ENCODE measurements at places on chromosomes 13 and 19.

GRCh38 chr19:52170863-52171320 lies 529 bp downstream of the ZNF836 start:
- DNase-seq: peak; percentile 4

GRCh38 chr19:5690955-5691821 lies 1.1 kb downstream of the RPL36 start:
- DNase-seq: peak; percentile 54

DNA sequence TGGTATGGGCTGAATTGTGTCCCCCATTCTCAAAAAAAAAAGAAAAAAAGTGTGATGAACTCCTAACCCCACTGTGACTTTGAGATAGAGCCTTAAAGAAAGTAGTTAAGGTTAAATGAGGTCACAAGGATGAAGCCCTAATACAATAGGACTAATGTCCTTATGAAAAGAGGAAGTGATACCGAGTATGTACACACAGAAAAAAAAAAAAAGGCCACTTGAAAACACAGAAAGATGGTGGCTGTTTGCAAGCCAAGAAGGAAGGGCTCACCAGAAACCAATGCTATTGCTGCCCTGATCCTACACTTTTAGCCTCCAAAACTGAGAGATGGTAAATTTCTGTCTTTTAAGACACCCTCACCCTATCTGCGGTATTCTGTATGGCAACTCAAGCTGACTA lies 955.6 kb downstream of the PCDH17 start:
- DNase-seq: no peak

DNA sequence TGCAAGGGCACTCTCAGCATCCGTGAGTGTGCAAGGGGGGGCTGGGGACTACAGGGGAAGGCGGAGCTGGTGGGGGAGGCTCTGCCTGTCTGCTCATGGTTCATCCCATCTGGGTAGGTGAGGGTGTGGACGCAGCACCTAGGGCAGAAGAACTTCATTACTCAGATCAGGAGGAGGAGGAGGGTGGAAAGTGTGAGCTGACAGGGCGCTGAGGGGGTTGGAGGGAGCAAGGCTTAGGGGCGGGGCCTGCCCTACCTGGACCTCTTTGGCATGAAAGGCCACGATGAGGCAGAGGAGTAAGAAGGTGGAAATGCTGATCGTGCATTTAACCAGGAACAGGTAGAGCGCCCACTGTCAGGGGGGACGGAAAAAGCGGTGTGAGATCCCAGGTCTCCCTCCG lies 4.5 kb downstream of the KCNN4 start:
- no peak for DNase-seq

- no peak for DNase-seq
Measured at GRCh38 chr13:45336025-45336800, 4.8 kb downstream of the TPT1 start.

DNA sequence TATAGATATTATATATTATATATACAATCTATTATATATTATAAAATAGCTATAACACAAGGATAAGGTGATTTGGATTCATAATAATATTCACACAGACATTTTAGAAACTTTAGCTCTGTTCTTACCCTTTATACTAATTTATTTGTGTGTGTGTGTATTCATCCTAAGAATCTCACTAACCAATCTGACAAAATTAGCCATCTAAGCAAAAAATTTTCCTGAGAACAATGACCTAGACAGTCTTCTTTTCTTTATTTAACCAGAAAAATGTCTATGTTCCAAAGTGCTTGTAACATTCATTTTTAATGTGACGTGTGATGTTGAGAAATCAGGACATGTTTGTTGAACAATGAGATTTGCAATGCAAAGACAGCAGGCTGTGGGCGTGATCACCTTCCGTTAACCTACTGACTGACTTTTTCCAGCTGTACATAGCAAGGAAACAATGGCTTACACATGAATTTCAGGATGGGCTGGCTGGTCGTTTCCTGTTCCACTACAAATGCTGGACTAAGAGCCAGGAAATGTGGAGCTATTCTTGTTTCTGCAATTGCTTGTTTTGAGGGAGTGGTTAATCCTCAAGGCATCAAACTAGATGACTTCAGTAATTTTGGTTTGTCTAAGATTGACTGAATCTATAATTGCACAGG lies 634.6 kb upstream of the ARGLU1 start:
- peak; percentile 47 for DNase-seq

GRCh38 chr19:57563547-57563946 lies 3.9 kb upstream of the ZNF550 start:
- no peak for DNase-seq

DNA sequence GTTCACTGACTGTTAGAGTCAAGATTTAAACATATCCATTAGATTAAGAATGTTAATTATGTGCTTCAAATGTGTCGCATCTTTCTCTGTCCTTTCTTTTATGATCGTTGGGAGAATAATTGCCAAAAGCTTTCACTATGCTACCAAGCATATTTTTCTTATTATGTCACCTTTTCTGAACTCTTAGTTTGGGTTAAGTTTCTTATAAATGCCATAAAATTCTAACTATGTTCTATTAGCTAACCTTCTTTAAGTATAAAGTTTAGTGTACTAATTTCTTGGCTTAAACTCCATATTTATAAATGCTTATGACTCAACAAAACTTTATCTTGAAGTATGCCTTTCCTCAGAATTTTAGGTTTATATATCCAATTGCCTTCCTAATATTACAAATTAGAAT lies 1759.4 kb downstream of the PCDH9 start:
- no peak for DNase-seq

DNA sequence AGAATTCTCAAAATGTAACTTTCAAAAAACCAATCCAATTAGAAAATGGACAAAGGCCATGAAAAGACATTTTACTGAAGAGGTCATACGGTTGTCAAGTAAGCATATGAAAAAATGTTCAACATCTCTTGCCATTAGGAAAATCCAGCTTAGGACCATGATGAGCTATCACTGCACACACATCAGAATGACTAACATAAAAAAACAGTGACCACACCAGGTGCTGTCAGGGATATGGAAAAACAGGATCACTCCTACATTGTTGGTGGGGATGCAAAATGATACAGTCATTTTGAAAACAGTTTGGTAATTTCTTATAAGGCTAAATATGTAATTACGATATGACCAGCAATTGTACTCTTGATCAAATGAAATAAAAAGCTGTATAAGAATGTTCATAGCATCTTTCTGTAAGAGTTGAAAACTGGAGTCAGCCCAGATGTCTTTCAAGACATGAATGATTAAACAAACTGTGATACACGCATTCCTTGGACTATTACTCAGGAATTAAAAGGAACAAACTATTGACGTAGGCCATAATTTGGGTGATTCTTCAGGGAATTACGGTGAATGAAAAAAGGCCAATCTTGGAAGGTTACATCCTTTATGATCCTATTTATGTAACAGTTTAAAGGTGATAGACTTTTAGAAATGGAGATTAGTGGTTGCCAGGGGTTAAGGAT lies 26.9 kb upstream of the RCBTB2 start:
- peak; percentile 21 for DNase-seq

DNA sequence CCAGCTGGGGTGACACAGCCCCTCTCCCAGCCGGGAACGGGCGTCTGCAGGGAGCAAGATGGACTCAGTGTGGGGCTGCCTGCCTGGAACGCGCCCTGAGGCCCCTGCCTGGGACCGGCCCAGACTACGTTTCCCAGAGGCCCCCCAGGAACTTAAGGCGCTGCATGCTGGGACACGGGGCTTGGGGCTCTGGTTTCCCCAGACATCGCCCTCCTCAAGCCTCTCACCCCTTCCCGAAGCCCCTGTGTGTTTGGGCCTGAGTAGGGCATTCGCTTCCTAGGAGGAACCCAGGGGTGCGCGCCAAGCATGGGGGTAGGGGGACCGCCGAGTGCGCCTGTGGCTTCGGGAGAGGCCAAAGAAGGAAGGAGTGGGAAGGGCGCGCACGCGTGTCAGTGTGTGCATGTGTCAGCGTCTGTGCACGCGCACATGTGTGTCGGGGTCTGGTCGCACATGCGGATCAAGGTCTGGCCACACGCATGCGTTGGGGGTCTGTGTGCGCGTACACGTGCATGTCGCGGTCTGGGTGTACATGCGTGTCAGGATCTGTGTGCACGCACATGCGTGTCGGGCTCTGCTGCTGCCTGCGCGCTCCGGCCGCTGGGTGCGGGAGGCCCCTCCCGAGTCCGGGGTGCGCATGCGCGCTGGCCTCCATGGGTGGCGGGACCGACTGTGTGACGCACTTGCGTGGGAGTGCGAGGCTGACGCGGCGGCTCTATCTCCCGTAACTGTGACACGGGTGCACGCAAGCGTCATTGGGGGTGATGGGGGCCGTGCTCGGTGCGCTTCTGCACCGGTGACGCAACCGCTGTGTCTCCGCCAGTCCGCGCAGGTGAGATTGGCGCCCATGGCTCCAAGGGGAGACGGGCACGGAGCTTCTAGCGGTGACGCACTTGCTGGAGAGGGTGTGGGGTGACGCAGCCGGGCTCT lies 16.2 kb downstream of the ZNF331 start:
- peak; percentile 71 for DNase-seq

- DNase-seq: no peak
Measured at GRCh38 chr13:81058211-81058915, 717.4 kb upstream of the SPRY2 start.

- no peak for DNase-seq
Measured at GRCh38 chr13:98313023-98313921, 136.2 kb upstream of the RNF113B start.

DNA sequence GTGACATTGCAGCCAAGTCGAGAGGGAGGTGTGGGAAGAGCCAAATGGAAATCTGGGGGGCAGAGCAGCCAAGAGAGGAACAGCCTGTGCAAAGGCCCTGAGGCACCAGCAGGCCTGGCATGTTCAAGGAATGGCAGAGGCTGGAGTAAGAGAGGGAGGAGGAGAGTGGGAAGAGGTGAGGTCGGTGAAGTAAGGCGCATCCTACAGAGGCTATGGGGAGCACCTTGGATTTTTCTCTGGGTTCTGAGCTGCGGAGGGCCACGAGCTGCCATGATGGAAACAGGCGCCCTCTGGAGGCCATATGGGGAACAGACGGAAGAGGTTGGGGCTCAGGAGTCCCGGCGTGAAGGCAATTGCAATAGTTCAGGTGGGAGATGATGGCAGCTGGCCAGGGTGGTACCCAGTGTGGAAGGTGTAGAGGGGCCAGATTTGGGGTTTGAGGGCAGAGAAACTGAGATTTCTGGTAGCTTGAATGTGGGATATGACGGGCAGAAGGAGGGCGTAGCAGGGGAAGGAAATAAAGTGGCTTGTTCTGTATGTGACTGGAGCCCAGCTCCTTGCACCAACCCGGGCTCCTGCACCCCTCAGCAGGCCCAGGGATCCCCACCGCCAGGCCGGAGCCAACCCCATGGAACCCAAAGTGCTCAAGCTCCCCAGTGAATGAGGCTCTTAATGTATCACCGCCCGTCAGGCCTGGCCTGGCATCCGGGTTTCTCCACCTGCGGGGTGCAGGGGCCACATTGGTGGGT lies 20.5 kb upstream of the STRN4 start:
- no peak for DNase-seq

- peak; percentile 82 for DNase-seq
Measured at GRCh38 chr19:46614114-46614722, 10.7 kb downstream of the PTGIR start.

DNA sequence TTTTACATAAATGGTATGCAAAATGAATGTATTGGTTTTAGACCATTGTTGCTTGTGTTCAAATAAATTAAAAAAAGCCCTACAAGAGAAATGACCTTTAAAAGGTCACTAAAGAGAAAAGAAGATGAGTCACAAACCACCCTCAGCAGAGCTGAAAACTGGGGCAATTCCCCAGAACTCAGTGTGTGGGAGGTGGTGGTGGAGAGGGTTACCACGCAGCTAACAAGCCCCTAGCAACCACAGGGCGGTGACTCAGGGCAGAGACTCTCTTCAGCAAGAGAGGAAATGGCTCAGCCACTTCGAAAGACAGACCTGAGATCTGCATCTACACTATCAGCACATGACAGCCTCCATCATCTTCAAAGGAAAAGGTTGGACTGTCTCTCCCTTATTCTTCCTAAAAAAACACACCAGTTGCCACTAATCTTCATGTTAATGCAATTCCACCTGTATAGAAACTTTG lies 29.4 kb upstream of the NDFIP2 start:
- DNase-seq: peak; percentile 53

- peak; percentile 52 for DNase-seq
Measured at GRCh38 chr19:54517483-54517882, 14.9 kb downstream of the LAIR2 start.

DNA sequence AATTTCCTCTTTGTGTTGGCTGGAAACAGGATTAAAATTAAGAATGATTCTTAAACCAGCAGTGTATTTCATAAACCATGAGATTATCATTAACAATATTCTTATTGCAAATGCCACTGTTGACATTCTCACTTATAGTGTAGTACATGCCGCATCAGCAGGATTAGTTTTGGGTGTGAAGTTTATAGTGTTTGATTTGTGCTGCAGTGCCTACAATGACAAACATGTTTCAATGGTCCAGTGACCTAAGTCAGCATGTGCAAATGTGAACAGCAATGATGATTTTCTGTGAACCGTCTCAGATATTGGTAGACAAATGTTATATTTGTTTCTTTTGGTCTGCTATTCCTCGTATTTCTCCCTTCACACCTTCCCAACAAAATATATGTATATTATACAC lies 49.8 kb upstream of the TDRD3 start:
- DNase-seq: no peak

DNA sequence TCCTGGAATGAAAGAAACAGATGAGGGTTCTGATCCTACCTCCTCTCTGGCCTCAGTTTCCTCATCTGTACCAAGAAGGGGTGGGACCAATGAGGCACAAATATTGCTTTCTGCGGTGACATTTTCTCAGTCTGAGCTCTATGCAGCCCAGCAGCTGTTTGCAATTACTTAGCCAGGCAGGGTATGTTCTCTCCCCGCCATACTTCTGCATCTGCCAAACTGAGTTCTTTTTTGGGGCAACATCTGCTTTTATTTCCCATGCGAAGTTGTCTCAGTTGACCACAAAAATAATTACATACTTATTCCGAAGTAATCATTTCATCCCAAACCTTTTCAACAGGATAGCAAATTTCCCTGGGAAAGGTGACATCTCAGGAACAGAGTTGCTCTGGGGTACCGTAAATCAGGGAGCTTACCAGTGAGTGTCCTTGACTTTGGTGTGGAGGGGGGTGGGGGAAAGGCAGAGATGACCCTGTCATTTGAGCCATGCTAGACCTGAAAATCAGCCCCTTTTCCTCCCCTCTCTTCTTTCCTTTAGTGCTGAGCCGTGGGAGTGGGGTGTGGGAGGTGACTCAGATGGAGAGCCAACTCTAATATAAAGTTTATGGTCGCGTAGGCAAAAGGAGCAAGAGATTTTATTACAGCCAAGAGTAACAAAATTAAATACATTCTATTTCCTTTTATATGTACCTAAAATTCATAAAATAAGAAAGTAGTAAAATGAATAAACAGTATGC lies 165.7 kb upstream of the KL start:
- no peak for DNase-seq

DNA sequence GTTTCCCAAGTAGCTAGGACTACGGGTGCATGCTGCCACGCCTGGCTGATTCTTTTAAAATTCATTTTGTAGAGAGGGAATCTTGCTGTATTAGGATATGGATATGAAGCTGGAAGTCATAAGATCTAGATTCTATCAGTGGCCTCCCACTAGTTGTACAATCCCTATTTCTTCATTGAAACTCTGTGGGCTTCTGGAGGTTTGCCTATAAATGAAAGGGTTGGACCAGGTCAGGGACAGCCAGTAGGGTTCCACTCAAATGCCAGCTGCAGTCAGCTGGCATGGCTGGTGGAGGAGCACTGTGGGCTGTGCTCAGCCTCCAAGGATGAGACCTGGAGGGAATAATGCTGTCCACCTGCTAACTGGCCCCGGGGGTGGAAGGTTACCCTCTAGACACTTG lies 110.2 kb upstream of the GJB6 start:
- no peak for DNase-seq

- no peak for DNase-seq
Measured at GRCh38 chr13:41236369-41236768, 27.0 kb downstream of the MTRF1 start.

- no peak for DNase-seq
Measured at GRCh38 chr13:64339373-64340063, 2890.6 kb downstream of the PCDH9 start.
